ENCODE measurements at places on chromosomes 6 and 20. TPM values are rescaled to one million over a fixed set of nuclear protein-coding genes. Genes with fewer than 3 reads are reported as not detected.

- no peak for DNase-seq
Observed at GRCh38 chr6:67694127-67694526, 941.0 kb upstream of the ADGRB3 start.

- peak; percentile 23 for DNase-seq
Observed at GRCh38 chr20:16476032-16476431, 97.2 kb downstream of the KIF16B start.

- DNase-seq, result no peak
Observed at GRCh38 chr6:33806841-33807240, 3.0 kb upstream of the MLN start.

DNA sequence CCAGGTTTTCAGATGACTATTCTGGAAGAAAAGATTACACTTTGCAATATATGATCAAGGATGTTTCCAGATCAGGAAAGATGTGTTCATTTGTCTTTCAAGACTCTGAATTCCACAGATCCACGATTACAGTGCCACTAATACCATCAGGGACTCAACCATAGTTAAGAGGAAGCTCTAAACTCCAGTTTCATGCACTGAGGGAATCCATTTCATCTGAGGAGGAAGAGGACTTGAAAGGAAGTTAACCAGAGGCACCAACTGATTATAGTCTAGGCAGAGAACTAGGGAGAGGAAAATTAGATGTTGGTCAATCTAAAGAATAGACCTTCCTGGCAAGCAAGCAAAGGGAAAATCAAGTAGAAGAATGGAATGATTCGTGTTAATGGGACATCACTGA is 218.3 kb upstream of the PRDM1 start:
- DNase-seq, result no peak

DNA sequence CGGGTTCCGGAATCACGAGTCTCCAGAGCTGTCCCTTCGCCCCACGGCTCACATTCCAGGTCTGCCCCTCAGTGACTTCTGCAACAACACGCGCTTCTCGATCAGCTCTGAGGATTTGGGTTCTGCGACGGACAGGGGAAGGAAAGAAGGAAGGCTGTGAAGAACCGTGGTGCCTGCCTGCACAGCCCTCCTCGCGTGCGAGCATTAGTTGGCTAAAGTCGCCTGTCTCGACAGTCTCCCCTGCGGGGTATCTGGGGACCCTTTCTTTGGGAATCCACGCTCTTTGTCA is 23.1 kb downstream of the VPS52 start:
- DNase-seq, result no peak

- no peak for DNase-seq
Observed at GRCh38 chr6:149363154-149363553, 36.9 kb upstream of the SUMO4 start.

The ANKRD66 gene
- not detected for polyA plus RNA-seq

The SLC12A5 gene
- 7.5 TPM for polyA plus RNA-seq

The ISM1 gene
- not detected for polyA plus RNA-seq
